ENCODE measurements at places on chromosomes 16 and 17.

- DNase-seq = no peak
These were observed 262.3 kb downstream of the SOX9 start for GRCh38 chr17:72382971-72383722.

DNA sequence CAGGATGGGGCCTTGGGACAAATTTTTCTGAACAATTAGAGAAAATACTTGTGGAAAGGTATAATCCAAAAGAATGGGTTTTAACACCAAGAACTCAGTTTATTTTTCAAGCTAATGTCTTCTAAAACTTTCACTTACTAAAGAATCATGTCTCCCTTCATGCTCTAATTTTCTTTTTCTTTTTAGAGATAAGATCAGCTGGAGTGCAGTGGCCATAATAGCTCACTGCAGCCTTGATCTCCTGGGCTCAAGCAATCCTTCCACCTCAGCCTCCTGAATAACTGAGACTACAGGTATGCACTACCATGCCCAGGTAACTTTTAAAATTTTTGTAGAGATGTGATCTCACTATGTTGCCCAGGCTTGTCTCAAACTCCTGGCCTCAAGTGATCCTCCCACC is 5.5 kb downstream of the OR4D1 start:
- no peak for DNase-seq

- no peak for DNase-seq
These were observed 211.9 kb downstream of the NTN1 start for GRCh38 chr17:9233271-9233599.

DNA sequence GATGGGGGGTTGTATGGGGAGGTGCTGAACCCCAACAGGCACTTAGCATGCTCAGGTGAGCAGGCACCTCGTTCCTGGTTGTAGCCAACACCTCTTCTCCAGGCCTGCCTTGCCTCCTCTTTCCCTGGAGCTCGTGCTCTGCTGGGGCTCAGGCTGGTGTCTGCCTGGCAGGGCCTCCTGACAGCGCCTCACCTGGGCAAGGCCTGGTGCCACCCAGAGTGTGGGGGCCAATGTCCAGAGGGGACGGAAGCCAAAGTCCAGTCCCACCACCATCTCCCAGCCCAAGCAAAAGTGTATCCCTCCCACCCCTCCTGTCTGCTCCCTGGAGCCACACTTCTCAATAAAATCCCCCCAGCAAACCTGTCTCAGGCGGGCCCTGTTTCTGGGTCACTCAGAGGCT is 304.2 kb upstream of the TNRC6C start:
- DNase-seq = no peak

DNA sequence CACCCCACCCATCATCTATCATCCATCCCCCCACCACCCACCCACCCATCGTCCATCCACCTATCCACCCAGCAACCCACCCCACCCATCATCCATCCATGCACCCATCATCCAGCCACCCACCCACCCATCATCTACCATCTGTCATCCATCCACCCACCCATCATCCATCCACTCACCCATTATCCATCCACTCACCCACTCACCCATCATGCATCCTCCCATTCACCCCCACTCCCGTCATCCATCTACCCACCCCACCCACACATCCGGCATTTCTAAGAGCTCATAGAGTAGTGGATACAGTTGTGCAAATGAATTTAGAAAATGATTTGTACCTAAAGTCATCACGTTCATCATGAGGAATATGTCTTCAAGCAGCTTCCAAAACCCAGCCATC is 405.1 kb downstream of the SNX29 start:
- no peak for DNase-seq

DNA sequence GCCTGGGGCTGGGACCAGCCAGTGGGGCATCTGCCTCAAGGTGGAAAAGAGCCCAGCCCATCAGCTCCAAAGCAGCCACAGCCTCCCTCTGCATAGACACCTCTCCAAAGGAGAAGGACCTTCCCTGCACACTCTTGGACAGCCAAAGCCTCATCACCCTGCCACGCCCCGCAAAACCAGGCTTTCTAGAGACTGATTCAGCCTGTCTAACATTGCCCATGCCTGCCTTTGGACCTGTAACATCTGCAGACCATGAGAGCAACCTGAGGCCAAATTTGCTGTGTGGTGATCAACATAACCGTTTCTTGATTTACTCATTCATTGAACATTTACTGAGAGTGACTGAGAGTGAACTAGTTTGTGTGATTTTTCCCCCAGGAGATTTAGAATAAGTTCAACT is 219.7 kb upstream of the HSBP1 start:
- DNase-seq = no peak

DNA sequence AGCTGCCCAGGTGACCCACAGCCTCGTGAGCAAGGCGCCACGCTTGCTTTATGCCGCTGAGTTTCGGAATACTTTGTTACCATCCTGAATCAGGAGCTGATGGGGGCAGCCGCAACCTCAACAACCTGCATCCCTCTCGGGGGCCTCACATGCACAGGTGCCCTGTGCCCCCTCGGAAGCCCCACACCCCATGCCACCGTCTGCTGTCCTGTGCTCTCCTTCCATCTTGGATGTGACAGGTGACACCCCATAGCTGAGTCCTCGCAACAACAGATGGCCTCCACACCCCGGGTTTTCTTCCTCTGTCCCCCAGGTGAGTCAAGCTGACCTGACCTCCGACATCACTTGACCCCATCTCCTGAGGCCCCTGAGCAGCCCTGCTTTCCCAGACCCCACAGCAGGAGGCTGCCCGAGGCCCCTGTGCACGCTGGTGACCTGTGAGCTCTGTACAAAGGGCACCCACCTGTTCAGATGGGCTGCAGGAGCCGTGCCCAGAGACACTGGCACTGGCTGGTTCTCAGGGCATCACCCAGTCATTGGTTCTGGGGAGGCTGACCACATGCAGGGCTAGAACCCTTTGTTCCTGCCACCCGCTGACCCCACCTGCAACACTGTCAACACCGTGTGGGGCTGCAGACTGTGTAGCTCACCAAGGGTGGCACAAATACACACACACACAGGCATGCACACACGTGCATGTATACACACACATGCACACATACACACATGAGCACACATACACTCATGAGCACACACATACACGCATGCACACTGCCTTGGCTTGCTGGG is 57.7 kb downstream of the RMI2 start:
- no peak for DNase-seq

GRCh38 chr17:53900951-53901350 is 78.2 kb downstream of the KIF2B start:
- no peak for DNase-seq

Data from stimulated activated CD4-positive, alpha-beta T cell treated with anti-CD3 and anti-CD28 coated beads, Interleukin-1b, Interleukin-23, amount 100 ng/mL, for 24 hours (primary cell).